ENCODE measurements at places on chromosomes 3 and 15. TPM values are rescaled to one million over a fixed set of nuclear protein-coding genes. Genes with fewer than 3 reads are reported as not detected.
A peak's percentile ranks its signal among the peaks of the same experiment; 100 is the strongest.

DNA sequence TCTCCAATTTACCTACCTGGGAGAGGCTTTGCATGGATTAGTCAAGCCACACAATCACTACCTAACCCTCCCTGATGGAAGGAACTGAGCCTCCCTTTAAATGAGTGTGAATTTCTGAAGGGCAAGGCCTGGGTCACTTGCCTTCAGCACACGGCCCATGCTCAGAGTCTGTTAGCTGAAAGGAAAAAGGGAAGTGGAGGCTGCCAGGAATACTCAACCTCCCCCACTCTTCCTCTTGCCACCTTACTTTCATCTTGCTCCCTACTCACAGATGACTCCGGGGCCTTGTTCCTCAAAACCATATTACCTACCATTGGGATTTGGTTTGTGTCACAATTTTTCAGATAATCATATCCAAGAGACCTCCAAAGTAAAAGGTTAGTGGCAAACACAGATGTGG, 220.0 kb downstream of the ABHD5 start:
- H3K4me1 ChIP-seq = no peaks in the 10 kb centered on the region
- no peaks in the 10 kb centered on the region for H3K36me3 ChIP-seq
- H3K27me3 ChIP-seq = no peaks in the 10 kb centered on the region
- no peak overlapping the region for H3K4me3 ChIP-seq
- no peak overlapping the region for H3K27ac ChIP-seq

DNA sequence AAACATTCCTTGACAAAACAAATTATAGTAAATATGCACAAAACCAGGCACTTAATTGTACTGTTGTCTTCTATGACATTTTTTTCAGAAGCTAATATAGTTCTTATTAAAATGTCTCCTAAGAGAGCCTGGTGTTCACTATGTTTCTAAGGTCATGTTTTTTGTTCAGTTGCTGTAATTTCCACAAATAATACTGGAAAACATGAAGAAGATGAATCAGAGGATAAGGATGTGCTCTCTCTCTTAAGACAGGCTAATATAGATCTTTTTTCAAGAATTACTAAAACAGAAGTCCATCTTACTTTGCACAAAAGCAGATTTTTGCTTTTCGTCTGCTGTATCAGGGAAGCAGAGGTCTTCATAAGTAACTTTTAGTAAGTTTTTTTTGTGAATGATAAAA, 823.0 kb upstream of the NECTIN3 start:
- H3K27me3 ChIP-seq = no peaks in the 10 kb centered on the region
- no peak overlapping the region for H3K27ac ChIP-seq
- H3K4me3 ChIP-seq = no peak overlapping the region
- no peaks in the 10 kb centered on the region for H3K36me3 ChIP-seq

DNA sequence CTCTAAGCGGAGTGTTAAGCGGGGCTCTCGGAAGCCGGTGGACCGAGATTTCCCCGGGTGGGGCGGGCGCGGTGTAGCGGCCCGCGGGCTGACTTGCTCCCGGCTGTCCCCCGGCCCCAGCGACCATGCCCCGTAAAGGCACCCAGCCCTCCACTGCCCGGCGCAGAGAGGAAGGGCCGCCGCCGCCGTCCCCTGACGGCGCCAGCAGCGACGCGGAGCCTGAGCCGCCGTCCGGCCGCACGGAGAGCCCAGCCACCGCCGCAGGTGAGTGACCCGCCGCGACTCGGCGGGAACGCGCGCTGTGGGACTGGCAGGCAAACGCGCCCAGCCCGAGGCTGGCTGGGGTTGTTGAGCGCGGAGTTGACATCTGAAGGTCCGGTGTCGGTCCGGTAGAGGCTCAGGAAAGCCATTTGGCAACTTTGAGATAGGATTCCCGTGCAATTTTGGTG, 1.3 kb downstream of the SMC4 start:
- peak overlapping the region; percentile 84 for H3K27ac ChIP-seq
- peaks cover 15% of the 10 kb centered on the region for H3K27me3 ChIP-seq
- peaks cover 15% of the 10 kb centered on the region for H3K4me1 ChIP-seq
- peak; percentile 60 for DNase-seq
- peak overlapping the region; percentile 67 for H3K4me3 ChIP-seq

- no peak for DNase-seq
- no peak overlapping the region for H3K4me3 ChIP-seq
- peaks cover 14% of the 10 kb centered on the region for H3K4me1 ChIP-seq
- peaks cover 2% of the 10 kb centered on the region for H3K36me3 ChIP-seq
Observed at GRCh38 chr3:97914388-97914787, 57.8 kb downstream of the RIOX2 start.

DNA sequence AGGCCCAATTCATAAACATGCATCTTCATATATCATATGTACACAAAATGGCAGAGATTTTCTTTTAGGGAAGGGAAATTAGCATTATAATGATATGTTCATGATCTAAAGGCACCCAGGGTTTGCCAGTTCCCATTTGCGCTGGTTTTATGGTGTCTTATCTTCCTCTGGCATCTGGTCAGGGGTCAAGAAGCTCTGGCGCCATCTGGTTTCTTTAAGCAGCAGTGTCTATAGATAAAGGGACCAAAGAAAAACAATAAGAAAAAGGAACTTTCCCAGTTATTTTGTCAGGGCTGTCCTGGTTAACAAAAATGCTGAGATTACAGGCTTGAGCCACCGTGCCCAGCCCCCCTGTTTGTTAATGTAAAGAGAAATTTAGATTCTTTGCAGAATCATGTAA, 3.3 kb upstream of the DCP1A start:
- no peak for DNase-seq
- peaks cover 8% of the 10 kb centered on the region for H3K4me1 ChIP-seq
- no peaks in the 10 kb centered on the region for H3K36me3 ChIP-seq
- no peaks in the 10 kb centered on the region for H3K27me3 ChIP-seq

DNA sequence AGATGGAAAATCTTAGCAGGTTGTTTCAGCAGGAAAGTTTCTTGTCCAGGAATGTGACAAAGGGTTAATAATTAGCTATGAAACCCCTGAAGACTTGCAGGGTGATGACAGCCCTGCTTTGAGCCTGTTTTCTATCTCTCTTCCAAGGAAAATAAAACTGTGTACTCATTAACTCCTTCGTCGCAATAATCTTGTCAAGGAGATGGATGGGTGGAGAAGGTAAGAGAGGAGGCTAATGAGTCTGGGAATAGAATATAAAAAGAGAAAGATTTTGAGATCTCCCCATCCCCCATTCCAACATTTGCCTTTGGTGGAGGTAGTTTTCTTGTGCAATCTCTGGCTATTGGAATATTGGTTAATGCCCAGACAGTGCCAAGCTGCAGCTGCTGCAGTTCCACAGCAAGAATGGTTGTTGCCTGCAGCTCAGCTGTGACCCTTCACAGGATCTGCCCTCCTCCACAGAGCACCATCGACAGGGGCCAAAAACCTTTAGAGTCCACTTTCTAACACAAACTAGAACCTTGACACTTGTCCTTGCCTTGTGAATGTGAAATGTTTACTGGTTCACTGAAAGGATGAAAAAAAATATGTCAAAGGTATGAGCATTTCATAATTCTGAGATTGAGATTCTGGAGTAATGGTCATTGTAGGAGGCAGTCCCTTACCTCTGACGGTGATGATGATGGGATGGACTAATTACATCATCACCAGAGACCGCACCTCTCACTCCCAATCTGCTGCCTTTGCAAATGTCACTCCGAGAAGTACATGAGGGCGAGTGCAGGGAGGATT, 4.2 kb upstream of the LRIG1 start:
- H3K4me3 ChIP-seq = no peak overlapping the region
- no peaks in the 10 kb centered on the region for H3K36me3 ChIP-seq
- peak overlapping the region; percentile 48 for H3K27ac ChIP-seq
- H3K4me1 ChIP-seq = peaks cover 34% of the 10 kb centered on the region
- no peak for DNase-seq
- H3K27me3 ChIP-seq = no peaks in the 10 kb centered on the region

DNA sequence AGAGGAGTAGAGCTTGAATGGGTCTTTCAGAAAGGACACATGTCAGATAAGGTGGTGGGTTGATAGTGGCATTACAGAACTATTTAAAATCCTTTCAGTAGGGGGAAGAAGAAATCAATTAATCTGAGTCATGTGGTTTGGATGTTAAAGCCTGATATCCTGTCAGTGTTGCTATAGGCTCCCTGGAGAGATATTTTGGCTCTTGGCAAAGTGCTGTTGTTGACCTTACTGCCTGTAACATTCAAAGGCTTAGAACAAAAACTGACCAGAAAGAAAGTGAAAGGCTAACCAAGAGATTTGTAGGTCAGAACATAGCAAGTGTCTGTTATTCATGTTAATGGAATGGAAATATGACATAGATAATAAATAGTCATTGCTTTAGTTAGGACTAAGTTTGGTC, 552.9 kb downstream of the DIPK2A start:
- no peak for DNase-seq
- no peaks in the 10 kb centered on the region for H3K27me3 ChIP-seq
- H3K4me1 ChIP-seq = no peaks in the 10 kb centered on the region

TMEM158 gene
- 0.66 TPM for total RNA-seq

ELL3 gene
- 6.4 TPM for total RNA-seq

GCHFR gene
- total RNA-seq = 27.8 TPM

KLHL6 gene
- total RNA-seq = 1.1 TPM

ALAS1 gene
- 23.2 TPM for total RNA-seq

SUCNR1 gene
- 0.36 TPM for total RNA-seq

Data from sigmoid colon (tissue), 7 donors.